HT1080 (cell line): ENCODE measurements at places on chromosomes 12 and 14.
A peak's percentile ranks its signal among the peaks of the same experiment; 100 is the strongest.

DNA sequence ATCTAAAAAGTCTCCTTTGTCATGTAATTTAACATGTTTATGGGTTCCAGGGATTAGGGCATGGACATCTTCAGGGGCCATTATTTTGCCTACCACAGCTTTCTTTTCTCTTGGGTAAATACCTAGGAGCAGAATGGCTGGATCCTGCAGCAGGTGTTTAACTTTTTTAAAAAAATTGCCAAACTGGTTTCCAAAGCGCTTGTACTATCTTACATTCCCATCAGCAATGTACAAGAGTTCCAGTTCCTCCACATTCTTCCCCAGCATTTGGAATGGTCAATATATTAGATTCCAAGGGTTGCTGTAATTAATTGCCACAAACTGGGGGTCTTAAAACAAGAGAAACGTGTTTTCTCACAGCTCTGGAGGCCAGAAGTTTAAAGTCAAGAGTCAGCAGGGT lies 27.7 kb upstream of the MYL2 start:
- no peak for DNase-seq

GRCh38 chr14:24422261-24422660 lies 7.2 kb downstream of the CBLN3 start:
- no peak for DNase-seq

DNA sequence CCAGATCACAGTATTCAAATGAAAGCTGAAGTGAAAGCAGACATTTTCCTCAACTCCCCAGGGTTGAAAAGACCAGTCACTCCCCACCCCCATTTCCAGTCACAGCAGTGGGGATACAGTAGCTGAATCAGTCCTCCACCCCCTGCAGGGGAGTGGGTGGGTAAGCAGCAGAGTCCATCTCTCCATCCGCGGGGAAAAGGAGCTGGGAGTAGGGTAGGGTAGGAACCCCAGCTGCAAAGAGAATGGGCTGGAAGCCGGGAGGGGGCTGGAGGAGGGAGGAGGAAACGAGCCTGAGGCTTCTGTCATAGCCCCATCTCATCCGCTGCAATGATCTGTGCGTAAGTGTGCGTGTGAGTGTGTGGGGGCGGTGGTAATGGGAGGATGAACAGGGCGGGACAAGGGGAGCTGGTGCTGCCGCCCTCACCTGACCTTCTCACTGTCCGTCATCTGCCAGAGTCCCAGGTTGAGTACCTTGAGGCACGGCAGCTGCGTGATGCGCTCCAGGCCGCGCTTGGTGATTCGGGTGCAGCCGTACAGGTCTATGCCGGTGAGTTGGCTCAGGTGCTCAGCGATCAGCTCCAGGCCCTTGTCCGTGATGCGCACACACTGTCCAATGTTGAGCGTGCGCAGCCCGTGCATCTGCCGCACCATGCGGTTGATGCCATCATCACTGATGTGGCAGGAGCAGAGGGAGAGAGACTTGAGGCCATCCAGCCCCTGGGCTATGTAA lies 1.8 kb downstream of the FBXL14 start:
- DNase-seq: peak; percentile 62

DNA sequence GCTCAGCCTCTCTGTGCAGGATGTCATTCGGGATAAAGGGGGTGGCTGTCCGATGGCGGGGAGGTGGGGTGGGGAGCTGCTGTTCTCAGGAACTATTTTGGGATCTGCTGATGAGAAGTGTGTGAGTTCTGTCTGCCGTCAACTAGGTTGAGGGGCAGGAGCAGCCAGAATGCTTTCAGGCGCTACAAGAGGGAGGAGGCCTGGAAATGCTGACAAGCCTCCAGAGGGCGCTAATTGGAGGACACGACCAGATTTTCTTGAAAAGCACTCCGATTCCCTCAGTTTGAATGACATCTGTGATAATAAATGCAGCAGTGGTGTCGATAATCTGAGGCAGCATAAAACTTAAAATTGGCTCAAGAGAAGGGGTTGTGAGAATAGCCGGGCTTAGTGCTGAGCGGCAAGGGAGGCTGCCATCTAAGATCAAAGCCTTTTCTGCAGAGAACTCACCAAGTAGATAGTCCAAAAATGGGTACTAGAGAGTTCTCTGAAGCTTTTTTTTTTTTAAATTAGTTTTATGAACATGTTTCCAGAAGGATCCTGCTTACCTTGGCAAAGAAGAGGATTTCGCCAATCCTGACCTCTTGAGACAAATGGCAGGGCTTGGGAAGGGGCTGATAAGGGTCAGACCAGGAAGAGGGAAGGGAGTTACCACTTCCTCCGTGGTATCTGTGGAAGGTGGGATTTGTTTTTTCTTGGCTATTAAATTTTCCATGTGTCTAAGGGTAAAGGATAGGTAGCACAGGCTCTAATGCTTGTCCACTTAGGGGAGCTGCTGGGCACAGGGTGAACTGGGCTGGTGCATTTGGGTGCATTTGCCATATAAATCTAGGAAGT lies 94.4 kb downstream of the CRACR2A start:
- peak; percentile 13 for DNase-seq

DNA sequence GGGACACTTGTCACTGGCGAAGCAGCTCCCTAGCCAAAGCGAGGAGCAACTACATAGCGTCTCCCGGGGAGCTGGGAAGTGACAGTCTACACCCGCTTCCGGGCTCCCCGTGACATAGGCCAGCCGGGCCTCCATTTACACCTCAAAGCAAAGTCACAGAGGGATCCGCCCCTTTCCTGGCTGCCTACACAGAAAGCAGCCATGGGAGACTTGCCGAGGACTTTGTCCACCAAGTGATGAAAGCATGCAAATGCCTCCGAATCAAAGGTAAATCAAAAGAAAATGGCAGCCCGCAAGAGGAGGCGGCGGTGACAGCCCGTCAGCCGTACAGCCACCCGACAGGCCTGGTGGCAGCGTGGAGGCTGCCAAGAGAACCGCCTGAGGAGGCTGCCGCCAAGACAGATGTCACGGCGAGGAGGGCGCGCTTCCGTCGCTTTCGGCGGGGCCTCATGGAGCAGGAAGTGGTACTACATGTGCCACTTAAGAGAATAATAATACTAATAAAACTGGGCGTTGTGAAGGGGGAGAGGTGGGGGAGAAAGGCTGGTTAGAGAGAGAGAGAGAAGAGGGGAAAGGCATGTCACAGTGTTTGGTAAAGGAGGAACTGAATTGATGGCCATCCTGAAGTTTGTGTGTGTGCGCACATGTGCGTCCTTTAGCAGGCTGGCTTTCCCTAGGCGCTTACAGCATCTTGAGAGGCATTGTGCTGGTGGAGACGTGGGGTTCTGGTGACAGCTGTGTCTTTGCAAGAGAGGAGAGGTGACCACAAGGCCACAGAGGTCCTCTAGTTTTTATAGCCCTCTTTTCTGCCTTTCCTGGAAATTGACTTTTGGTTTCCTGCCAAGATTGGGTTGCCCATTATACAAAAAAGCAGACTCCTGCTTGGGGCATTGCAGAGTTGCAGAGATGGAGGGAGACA lies 661.7 kb downstream of the VRK1 start:
- no peak for DNase-seq

DNA sequence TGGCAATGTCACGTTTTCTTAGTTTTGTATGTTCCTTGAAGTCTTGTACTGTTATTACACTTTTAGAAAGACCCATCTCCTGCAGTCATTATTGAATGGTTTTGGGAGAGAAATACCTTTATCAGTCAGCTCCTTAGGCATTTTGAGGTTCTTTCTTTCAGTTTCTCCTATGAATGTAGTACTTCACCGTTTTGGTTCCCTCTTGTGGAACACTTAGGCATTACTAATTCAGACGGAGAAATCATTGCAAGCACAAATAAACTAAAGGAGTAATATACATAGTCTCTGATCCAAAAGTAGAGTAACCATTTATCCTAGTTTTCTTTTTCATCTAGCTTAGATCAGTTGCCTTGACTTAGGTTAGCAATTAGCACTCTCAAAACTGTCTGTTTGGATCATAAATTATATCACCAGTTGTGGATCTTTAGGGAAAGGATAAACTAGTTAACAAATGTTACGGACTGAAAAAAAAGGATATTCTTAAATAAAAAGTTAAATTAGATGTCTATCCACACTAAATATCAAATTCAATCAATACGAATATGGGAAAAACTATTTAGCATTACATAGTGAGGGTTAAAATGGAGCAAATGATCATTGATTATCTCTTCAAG lies 1538.3 kb upstream of the SEL1L start:
- DNase-seq: peak; percentile 56

- peak; percentile 84 for DNase-seq
Observed at GRCh38 chr14:102020058-102020971, 55.9 kb downstream of the DYNC1H1 start.

- no peak for DNase-seq
Observed at GRCh38 chr12:5081016-5081415, 37.3 kb downstream of the KCNA5 start.

GRCh38 chr14:24804552-24805212 lies 170.7 kb upstream of the GZMB start:
- DNase-seq: no peak

DNA sequence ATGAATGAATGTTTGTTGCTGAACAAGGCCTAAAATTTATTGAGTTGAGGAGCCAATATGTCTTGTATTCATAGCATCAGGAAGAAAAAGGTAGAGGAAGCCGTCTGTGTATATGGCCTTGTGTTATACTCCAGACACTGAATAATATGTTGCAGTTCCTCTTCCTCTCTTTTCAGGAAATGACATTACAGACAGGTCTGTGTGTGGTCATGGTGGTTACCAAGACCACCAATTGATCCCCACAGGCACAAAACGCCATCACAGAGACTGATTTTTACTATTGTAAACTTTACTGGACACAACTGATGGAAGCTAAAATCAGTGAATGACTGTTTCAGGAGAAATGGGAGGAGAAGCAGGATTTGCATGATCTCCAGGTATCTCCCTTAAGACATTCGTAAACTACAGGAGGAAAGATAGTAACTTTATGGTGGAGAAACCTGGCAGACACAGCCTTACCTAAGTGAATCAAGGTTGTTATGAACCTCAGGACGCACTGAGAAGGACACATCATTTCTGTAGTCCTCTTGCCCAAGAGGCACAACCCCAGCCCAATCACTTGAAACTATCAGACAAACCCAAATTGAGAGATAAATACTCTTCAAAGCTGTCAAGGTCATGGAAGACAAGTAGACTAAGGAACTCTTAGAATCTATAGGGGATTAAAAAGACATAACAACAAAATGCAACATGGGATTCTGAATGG lies 334.1 kb upstream of the RGS6 start:
- no peak for DNase-seq

GRCh38 chr12:112540021-112540420 lies 121.3 kb downstream of the PTPN11 start:
- no peak for DNase-seq

DNA sequence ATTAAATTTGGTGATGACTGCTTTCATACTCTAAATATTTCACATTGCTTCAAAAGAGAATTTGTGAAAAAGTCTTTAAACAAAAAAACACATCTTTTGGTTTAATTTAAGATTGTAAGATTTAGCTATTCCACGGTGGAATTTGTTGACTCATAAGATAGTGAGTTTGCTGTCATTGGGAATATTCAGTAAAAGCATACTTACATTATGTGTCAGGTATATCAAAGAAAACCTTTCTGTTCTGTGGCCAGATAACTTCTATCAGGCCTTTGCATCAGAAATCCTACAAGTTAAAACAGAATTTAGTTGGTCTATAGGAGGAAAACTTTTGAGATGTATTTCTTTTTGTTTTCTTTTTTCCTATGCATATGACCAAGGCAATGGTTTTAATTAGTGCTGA lies 148.8 kb upstream of the E2F7 start:
- peak; percentile 25 for DNase-seq

GRCh38 chr12:20150835-20151422 lies 217.4 kb upstream of the PDE3A start:
- DNase-seq: no peak

- DNase-seq: no peak
Observed at GRCh38 chr14:73145371-73145770, 9.1 kb downstream of the PSEN1 start.

DNA sequence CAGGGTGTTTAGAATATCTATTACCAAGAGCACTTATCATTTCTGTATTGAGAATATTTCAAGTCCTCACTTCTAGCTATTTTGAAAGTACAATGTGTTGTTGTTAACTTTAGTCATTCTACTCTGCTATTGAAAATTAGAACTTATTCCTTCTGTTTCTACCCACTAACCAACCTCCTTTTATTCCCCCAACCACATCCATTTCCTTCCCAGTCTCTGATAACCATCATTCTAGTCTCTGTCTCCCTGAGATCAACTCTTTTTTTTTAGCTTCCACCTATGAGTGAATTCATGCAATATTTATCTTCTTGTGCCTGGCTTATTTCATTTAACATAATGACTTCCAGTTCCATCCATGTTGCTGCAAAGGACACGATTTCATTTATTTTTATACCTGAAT lies 290.6 kb upstream of the OR4E1 start:
- no peak for DNase-seq

DNA sequence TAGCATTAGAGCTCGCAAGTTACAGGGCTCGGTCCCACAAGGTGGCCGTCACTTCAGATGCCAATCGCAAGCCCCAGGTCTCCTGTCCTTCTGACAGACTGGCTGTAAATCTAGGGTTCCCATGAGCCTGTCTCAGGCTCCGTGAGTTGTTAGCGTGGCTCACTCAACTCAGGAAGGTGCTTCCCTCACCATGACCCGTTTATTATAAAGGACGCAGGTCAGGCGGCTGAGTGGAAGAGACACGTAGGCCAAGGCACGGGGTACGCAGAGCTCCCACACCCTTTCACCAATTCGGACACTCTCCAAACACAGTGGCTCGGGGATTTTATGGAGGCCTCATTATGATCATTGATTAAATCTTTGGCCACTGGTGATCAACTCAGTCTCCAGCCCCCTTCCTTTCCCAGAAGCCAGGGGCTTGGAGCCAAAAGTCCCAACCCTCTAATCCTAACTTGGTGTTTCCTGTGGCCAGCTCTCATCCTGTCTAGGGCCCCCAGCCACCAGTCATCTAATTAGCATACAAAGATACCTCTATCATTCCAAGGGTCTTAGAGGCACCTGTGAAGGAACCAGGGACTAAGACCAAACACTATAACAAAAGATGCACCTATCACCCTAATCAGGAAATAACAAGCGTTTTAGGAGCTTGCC lies 25.8 kb upstream of the LRTM2 start:
- DNase-seq: no peak

DNA sequence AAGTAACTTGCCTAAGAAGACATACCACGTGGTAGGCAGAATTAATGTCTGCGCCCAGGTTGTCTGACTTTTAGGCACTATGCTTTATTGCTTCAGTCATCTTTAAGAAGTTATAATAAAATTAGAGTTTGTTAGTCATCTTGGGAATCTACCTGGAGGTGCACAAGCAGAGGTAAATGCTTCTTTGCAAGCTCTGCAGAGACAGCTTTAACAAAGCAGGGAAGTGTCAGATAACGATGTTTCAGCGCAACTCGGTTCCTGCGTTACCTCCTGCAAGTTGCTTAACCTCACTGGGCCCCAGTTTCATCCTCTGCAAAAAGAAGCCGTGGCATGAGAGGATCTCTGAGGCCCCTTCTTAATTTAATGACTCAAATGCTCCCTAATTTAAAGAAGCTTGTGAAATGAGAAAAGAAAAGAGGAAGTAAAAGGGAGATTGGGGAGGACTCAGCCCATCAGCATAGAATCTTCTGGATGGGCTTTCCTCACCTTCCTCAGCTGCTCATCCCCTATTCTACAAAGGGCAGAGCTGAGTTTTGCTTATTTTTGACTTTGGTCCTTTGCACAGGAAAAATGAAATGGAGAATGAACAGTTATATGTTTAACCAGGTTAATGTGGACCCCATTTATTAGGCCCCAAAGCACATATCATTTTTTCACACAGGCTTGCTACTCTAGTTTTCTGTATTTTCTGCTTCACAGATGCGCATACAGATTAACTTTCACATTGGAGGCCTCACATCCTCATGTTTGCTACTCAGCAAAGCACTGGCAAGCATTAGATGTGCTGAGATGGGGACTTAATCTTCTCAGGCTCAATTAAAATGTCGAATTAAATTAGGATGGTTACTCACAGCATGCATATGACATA lies 5.1 kb downstream of the ARHGDIB start:
- DNase-seq: no peak

GRCh38 chr14:72630374-72630773 lies 263.5 kb downstream of the DPF3 start:
- DNase-seq: no peak
